HCT116 (cell line): ENCODE measurements at places on chromosomes 12 and 14. TPM values are rescaled to one million over a fixed set of nuclear protein-coding genes. Genes with fewer than 3 reads are reported as not detected.
A peak's percentile ranks its signal among the peaks of the same experiment; 100 is the strongest.

DNA sequence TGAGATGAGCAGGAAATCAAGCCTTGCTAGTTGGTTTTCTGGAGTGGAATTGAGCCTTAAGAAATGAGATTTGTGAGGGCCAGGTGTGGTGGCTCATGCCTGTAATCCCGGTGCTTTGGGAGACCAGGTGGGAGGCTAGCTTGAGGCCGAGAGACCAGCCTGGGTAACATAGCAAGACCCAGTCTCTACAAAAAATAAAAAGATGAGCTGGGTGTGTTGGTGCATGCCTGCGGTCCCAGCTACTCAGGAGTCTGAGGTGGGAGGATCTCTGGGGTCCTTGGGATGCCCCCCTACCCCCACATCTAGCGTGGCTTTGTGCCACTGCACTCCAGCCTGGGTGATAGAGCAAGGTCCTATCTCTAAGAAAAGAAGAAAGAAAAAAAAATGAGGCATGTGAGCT, 104.2 kb upstream of the RTL1 start:
- no peak overlapping the region for H3K4me3 ChIP-seq
- H3K4me1 ChIP-seq = no peaks in the 10 kb centered on the region
- no peak overlapping the region for H3K27ac ChIP-seq
- no peaks in the 10 kb centered on the region for H3K27me3 ChIP-seq
- DNase-seq = no peak
- no peaks in the 10 kb centered on the region for H3K36me3 ChIP-seq

TAS2R31 gene
- total RNA-seq = 1.7 TPM

- no peak overlapping the region for H3K4me3 ChIP-seq
- H3K27me3 ChIP-seq = no peaks in the 10 kb centered on the region
- DNase-seq = no peak
- no peak overlapping the region for H3K27ac ChIP-seq
- no peaks in the 10 kb centered on the region for H3K4me1 ChIP-seq
These were observed 599.9 kb downstream of the SOX5 start for GRCh38 chr12:23349564-23349963.

DNA sequence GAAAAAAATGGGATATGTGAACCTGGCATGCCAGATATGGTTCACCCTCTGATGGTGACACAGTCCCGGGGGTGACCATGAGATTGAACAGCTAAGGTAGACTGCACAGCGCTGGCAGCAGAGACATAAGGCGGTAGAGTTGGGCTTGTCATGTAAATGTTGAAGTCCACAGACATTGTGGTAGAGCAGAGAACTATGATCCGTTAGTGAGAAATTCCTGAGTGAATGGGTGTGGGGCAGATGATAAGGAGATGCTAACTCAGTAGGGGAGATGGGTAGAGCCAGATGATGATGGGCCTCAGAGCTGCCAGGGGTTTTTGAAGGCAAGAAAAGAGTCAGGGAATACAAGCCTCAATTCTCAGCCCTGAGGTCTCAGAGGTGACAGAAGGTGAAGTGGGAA, 51.1 kb upstream of the DNM1L start:
- H3K36me3 ChIP-seq = no peaks in the 10 kb centered on the region
- H3K27ac ChIP-seq = no peak overlapping the region
- H3K4me1 ChIP-seq = no peaks in the 10 kb centered on the region
- H3K27me3 ChIP-seq = no peaks in the 10 kb centered on the region
- DNase-seq = no peak
- H3K4me3 ChIP-seq = no peak overlapping the region

DNA sequence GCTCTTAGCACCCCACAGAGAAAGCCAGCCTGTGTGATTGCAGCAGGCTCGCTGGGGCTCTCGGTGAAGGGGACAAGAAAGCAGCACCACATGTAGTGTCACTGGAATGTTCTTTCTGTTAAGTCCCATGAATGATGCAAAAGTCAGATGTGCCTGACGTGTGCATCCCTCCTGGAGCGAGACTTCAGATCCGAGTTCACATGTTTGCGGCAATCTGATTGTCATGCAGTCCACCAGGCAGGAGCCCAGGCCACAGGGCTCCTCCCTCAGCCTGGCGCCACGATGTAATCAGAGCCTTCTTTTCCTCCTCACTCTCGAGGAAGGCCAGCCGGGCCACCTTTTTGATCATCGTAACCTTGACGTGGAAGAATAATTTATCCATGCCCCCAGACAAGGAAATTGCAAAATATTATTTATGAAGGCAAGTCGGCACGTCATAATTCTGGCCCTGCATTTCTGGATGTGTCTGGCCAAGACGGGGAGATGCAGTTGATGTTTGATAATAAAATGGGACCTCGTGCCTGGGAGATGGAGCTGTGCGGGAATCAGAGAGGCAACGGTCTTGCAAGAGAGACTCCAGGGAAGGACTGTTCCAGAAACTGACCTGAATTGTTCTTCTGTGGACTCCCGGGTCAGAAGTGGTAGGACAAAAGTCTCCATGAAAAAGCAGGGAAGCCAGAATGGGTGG, 214.6 kb downstream of the PHETA1 start:
- no peaks in the 10 kb centered on the region for H3K36me3 ChIP-seq
- no peaks in the 10 kb centered on the region; the same call in 1 of the 2 replicates for H3K27me3 ChIP-seq
- DNase-seq = no peak
- no peak overlapping the region for H3K27ac ChIP-seq
- no peak overlapping the region for H3K4me3 ChIP-seq

DNA sequence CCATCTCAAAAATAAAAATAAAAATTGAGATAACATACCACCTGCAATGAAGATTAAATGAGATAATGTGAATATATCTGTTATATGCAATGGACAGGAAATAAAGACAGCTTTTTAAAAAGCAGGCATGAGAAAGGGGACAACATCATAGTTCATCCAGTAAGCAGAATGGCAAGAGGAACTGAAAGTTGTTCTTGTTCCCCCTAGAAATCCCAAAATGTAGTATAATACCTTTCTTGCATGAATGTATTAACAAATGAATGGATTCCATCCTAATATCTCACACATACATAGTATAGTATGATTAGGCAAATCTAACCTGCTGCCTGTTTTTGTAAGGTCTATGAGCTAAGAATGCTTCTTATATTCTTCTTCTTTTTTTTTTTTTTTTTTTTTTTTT, 31.4 kb downstream of the FGD6 start:
- H3K27me3 ChIP-seq = no peaks in the 10 kb centered on the region
- H3K27ac ChIP-seq = no peak overlapping the region
- no peaks in the 10 kb centered on the region for H3K36me3 ChIP-seq
- DNase-seq = no peak
- peaks cover 17% of the 10 kb centered on the region for H3K4me1 ChIP-seq

- DNase-seq = no peak
- H3K4me3 ChIP-seq = no peak overlapping the region
- no peaks in the 10 kb centered on the region for H3K27me3 ChIP-seq
- peaks cover 9% of the 10 kb centered on the region; the same call in 1 of the 2 replicates for H3K36me3 ChIP-seq
These were observed 7.3 kb downstream of the SPRYD3 start for GRCh38 chr12:53071591-53072551.

- no peak for DNase-seq
- no peaks in the 10 kb centered on the region for H3K36me3 ChIP-seq
- H3K4me3 ChIP-seq = no peak overlapping the region
- no peaks in the 10 kb centered on the region for H3K27me3 ChIP-seq
These were observed 221.7 kb downstream of the ZFP36L1 start for GRCh38 chr14:68571114-68571591.

RGS6 gene
- 4.7 TPM for total RNA-seq

DNA sequence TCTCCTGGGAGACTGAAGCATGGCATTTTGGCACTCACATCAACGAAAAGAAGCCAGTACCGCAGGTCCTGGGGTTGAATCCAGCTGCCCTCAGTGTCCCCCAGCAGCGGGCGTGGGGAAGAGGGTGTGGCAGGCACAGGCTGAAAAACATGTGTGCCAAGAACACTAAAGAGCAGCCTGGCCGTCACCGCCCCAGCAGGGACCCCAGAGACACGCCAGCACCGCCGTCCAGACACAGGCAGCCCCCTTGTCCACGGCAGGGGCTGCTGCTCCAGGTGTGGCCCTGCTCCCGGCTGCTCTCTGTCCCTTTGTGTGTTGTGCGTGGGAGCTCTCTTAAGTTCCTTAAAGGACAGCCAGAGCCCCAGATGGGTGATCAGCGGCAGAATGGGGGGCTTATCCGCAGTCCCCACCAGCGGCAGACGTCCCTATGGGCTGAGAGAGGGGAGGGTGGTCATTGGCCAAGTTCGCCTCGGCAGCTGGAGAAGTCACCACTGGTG, 556 bp downstream of the PHETA1 start:
- H3K36me3 ChIP-seq = no peaks in the 10 kb centered on the region
- peaks cover 4% of the 10 kb centered on the region; the same call in 1 of the 2 replicates for H3K4me1 ChIP-seq
- no peak for DNase-seq
- H3K4me3 ChIP-seq = peak overlapping the region; percentile 83

DNA sequence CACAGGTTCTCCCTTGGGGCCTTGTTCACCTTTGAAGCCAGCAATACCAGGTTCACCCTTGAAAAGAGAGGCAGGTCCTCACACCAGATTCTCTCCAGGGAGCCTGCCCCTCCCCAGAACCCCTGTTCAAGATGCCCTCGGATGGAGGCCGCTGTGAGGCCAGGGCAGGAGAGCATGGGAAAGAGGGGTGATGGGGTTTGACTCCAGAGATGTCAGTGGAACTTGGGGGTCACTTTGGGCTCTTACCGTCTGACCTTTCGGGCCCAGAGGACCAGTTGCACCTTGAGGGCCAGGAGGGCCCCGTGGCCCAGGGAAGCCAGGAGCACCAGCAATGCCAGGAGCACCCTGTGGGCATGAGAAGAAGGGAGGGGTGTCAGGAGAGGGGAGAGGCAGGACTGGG, 17.4 kb downstream of the COL2A1 start:
- H3K27me3 ChIP-seq = no peaks in the 10 kb centered on the region
- no peak overlapping the region for H3K4me3 ChIP-seq
- no peaks in the 10 kb centered on the region for H3K36me3 ChIP-seq
- no peak overlapping the region for H3K27ac ChIP-seq
- DNase-seq = no peak
- peaks cover 6% of the 10 kb centered on the region; the same call in 1 of the 2 replicates for H3K4me1 ChIP-seq

- peak overlapping the region; percentile 75 for H3K4me3 ChIP-seq
- DNase-seq = no peak
- H3K36me3 ChIP-seq = peaks cover 20% of the 10 kb centered on the region
- no peaks in the 10 kb centered on the region for H3K27me3 ChIP-seq
- peaks cover 72% of the 10 kb centered on the region for H3K4me1 ChIP-seq
- peak overlapping the region; percentile 88 for H3K27ac ChIP-seq
These were observed 1.6 kb downstream of the PHLDA1 start for GRCh38 chr12:76029982-76030340.

DNA sequence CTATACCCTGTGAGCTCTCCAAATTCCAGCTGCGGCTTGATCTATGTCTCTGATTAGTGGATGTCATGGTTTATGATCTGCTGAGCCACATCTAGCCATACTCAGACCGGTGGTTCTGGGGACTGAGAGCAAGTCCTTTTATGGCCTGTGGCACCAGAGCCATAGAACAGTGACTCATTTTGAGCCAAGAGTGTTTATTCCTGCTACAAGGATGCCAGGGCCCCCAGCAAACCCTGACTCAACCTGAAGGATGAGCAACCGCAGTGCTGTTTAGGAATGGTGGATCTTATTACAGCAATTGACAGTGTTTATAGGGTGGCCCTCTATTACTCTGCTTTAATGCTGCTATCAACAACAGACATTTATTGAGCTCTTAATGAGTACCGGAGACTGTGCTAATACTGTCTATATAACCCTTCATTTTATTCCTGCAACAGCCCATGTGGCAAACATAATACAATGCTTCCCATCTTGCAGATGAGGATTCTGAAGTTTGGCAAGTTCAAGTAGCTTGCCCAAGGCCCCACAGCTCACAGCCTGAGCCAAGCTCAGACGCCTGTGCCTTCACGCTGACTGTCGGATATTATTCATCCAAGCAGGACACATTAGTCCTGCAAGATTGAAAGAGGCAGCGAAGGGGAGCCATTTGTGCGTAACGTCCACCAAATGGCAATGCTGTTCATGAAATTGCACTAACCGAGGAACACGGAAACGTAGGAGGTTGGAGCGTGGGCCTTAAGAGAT, 273.6 kb upstream of the PWP1 start:
- H3K4me1 ChIP-seq = peaks cover 15% of the 10 kb centered on the region; the same call in 1 of the 2 replicates
- H3K36me3 ChIP-seq = no peaks in the 10 kb centered on the region
- no peak for DNase-seq
- H3K27me3 ChIP-seq = no peaks in the 10 kb centered on the region

ZC2HC1C gene
- 0.98 TPM for total RNA-seq
